ENCODE measurements at places on chromosomes 1 and 21.
A peak's percentile ranks its signal among the peaks of the same experiment; 100 is the strongest.

DNA sequence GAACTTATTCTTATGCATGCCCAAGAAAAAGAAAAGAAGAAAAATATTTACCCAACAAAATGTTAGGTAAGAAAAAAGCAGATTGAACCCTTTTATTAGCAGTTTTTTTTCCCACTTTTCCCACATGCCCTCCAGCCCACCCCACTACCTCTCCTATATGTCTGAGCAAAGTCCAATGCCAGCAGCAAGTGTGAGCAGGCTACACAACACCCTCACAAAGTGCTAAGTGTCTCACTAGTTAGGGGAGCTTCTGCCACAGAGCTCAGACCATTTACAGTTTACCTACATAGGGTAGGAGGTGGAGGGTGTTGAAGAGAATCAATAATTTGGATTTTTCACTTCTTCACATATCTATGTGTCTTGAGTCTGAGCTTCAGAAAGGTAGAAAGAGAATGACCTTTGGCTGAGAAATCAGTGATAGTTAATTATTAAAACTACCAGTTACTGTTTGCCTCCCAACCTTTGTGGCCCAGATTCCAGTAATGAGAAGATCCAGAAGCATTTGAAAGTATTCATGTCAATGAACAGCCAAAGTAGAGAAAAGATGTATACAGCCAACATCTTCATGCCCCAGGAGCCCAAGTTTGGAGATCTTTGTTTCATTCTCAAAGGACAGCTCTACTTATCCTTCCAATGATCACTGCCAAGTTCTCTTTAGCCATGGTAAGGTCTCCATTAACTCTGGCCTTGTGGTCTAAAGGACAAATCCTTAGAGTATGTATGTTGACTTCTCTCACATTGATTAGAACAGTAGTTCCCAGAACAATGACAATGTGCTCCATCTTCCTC lies 26.2 kb downstream of the OR10J5 start:
- no peak for DNase-seq

DNA sequence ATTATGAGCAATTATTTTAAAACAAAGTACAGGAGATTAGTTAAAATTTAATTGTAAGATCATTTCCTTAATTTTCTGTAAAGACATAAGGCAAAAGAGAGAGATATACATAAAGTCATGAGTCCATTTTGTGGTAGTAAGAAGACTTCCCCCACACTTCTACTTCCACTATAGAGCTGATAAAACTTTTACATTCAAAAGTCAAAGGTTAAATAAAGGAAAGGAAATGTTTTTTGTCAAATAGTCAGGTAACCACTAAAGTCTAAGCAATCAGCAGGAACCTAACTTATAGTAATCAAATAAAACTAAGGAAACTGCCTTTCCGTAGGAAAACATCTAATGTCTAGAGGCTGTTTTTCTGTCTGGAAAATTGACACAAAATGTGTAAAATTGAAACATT lies 110.9 kb downstream of the DENND1B start:
- no peak for DNase-seq

DNA sequence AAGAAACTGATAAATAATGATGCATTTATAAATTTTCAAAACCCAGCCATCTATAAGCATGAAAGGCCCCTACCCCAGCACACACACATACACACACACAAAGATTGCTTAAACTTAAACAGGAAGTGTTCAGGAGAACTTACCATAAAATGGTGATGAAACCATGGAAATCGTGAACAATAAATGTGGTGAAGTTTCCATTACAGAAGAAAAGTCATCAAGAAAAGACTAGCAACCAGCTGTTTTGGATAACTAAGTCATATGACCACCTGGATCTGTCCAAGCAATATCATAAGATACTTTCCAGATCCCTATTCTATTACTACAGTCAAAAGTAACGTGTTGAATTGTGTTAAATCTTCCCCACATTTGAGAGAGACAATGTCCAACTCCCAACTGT lies 24.1 kb downstream of the RGS5 start:
- DNase-seq: peak; percentile 77

DNA sequence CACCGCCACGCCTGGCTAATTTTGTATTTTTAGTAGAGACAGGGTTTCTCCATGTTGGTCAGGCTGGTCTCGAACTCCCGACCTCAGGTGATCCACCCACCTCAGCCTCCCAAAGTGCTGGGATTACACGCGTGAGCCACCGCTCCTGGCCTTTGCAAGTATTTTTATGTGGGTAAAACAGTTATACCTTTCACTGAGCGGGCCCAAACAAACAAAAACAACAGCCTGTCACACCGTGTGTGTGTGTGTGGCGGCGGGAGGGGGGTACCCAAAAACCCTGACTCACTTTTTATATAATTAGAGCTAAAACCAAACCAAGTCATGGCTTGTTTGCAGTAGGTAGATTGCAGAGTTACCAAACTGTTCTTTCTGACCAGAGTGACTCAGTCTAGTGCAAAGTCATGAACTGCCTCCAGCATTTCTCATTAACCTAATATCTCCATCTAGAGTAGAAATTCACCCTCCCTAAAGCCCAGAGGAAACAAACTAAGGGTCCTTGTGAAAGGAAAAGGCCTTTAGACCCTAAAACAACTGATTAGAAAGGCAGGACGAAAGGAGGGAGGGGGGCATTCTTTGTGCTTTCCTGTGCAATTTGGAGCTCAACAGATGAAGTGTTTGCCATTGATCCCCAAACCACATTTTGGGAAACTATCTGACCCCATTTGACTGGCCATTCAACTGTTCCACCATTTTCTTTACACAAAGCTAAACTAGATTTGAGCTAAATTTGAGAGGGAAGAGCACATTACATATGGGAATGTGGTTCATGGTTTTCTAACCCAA lies 181.0 kb downstream of the DHRS3 start:
- peak; percentile 43 for DNase-seq

- DNase-seq: peak; percentile 53
These were observed 122.7 kb downstream of the CLEC20A start for GRCh38 chr1:178374016-178374415.

GRCh38 chr1:204094856-204095634 lies 22.1 kb downstream of the SOX13 start:
- DNase-seq: no peak

DNA sequence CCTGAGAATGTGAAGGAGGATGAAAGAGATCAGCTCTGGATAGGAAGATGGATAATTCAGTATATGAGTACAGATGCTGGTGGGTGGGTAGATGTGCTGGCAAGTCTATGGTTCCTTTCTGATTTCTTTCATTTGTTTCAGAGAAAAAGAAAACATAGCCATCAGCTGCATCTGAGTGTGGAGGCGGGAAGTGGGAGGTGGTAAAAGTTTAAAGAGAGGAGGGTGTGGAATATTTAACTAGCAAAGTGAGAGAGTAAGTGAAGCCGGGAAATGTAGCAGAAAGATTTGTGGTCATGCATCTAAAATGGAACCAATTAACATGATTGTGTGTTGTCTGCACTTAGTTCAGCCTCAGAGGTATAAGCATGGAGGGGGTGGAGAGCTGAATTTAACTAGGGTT lies 16.4 kb downstream of the RPE65 start:
- no peak for DNase-seq

DNA sequence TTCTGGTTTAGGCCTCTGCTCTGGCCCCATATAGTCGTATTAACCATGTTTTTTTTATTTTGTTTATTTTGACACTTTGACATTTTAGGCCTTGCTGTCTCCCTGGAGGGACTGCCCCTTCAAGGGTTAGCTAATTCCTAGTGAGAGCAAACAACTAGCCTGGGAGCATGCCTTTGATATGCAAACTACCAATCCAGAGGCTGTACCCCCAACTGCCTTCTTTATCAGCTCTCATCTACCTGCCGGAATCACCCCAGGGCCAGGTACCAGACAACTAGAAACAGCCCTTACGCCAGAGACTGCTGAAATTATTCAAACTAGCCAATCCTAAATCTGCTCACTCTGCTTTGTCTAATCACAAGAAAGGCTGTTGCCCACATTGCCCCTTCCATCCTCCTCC lies 13.0 kb upstream of the ST6GALNAC5 start:
- no peak for DNase-seq

DNA sequence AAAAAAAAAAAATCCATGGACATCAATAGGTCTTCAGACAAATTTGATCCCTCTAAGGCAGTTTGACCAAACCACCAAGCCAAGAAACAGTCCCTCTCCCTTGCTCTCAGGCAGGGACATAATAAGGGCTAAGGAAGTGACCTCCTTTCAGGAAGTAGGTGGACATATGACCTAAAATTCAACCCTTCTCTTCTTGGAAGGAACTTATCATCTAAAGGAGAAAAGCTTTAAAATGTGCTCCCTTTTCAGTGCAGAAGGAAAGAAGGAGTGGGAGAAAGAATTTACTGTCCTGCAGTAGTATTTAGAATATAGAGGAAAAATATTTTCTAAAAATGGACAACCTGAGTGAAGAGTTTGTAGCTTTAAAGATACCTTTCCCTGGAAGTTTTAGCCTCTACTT lies 118.1 kb downstream of the DTL start:
- DNase-seq: no peak

- peak; percentile 93 for DNase-seq
These were observed 13.5 kb downstream of the GORAB start for GRCh38 chr1:170545476-170545875.

DNA sequence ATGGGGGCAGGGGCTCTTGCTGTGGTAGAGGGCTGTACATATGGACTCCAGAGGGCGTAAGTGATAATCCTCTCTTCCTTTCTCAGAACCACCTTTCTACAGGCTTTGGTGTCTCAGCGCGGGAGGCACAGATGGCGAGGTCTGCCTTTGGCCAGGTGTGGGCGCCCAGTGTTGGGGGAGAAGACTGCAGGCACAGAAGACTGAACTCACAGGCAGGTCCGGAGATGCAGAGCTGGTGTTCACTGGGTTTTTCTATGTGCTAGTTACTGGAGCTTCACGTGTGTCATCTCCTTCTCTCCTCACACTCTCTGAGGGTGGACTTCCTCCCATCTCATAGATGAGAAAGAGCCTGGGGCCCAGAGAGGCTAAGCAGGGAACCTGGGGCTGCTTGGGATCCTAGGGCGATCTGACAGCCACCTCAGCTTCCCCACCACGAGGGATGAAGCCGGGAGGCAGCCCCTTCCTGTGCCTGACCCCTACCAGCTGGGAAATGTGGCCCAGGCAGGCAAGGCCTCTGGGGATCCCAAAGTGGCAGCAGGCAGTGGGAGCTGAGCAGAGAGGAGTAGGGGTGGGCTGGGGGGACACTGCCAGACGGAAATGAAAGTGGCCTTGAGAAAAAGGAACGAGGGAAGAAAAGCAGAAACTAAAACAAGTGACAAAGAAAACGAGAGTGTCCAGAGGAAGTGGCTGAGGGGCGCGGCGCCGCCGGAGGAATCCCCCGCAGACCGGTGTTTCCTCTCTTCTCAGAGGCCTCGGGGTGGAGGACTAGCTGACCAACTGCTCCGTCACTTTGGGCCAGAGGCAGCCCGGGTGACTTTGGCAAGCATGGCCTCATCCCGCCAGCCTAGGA lies 191.6 kb downstream of the HIVEP3 start:
- no peak for DNase-seq

DNA sequence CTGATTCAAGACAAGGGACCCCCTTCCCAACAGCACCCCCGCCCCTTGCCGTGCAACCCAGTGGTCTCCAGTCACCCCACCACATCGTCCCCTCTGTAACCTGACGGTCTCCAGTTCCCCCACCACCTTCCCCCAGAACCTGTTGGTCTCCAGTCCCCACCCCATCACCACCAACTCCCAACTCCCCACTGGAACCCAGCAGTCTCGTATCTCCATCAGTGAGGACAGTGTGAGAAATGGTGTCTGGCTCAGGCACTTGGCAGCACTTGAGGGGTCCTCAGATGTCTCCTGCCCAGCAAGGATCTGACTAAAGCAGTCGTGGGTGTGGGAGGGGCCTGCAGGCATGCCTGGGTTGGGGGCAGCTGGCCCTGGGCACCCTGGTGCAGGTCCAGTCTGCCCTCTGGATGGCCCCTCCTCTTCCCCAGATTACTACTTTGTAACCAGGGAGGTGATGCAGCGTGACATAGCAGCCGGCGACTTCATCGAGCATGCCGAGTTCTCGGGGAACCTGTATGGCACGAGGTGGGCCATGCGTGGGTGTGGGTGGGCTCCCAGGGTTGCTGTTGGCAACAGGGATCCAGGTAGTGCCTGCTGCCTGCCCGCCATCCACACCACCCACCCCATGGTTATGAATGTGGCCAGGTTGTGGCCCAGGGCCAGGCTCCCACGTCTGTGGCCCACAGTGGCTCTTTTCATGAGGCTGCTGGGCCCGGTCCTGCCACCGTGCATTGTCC lies 3.1 kb upstream of the GJC2 start:
- no peak for DNase-seq

DNA sequence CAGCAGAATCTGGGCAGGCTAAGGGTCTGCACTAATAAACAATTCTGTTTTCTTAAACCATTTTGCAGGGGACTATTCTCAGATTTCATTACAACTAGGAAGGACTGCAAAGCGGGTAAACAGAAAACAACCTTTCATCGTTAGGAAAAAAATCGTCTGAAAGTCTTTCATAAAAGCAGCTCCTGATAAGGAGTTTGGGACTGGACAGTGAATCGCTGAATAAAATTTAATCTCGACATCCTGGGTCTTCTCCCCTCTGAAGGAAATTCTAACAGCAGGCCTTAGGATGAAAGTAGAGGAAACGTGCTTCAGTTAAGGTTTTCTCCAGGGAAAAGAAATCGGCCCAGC lies 471 bp upstream of the MTF2 start:
- DNase-seq: no peak

DNA sequence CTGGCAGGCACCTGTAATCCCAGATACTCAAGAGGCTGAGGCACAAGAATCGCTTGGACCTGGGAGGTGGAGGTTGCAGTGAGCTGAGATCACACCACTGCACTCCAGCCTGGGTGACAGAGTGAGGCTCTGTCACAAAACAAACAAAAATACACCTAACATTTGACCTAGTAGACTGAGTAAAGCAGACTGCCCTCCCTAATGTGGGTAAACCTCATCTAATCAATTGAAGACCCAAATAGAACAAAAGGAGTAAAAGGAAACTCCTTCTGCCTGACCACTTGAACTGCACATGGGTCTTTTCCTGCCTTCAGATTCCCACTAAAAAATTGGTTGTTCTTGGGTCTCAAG lies 19.0 kb upstream of the RBM15 start:
- DNase-seq: no peak

- DNase-seq: no peak
These were observed 10.4 kb upstream of the TLR5 start for GRCh38 chr1:223153177-223154119.

GRCh38 chr1:56574794-56575193 lies 4.6 kb downstream of the PLPP3 start:
- no peak for DNase-seq
